ENCODE measurements at places on chromosomes 11 and 22.

DNA sequence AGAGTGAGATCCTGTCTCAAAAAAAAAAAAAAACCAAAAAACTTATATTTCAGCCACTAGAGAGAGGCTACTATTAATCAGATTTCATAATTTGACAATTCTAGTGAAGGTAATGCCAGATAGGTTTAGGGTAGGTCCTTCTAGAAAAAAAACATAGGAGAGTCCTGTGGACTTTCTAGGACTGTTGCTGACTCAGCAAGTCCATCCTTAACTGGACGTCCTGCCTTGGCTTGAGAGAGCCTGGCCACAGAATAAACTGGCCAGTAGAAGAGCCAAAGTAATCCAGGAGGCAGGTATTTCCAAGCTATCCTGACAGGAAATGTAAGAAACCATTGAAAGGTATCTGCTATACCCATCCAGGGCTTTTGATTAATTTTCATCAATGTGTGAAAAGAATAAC is 64.6 kb downstream of the TRIM44 start:
- no peak for DNase-seq

GRCh38 chr11:108436594-108436993 is 30.7 kb downstream of the C11orf65 start:
- DNase-seq: no peak

DNA sequence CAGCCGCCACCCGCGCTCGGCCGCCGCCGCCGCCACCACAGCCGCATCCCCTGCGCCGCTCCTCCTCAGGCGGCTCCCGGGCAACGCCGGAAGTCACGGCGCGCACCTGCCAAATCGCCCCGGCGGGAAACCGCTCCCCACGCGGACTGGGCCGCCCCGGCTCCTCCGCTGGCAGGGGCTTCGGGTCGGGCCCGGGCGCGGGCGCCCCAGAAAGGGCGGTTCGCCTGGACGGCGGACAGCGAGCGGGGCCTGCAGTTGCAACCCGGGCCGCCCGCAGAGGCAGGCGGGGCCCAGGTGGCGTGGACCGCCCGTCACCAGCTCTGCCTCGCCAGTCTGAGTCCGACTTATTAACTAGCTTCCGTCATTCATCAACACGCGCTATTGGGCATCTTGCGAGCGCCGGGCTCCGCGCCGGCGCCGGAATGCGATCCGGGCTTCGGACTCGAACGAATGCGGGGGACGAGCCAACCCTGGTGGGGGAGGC is at the start of gene HIRA:
Gene HIRA (minus strand): TSS at position 85 of the 484 bp plus-strand sequence. CDS start 257 bp downstream, outside the sequence.
- DNase-seq: no peak

DNA sequence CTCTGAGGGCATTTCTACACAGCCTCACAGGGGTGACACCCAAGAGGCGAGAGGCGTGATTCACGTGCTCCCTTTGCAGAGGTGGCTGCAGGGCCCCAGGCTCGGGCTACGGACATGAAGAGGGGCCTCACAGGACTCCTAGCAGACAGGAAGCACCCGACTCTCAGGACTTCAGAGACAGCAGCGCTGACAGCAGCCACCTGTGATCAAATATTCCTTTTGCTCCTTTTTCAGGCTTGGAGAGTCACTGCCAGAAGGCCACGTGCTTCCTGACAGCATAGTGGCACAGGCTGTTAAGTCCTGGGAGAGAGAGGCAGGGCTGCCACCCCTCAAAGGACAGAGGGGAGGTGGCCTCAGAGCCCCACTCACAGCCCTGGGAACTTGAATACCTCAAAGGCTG is 348.9 kb downstream of the CADM1 start:
- DNase-seq: no peak

GRCh38 chr22:27597703-27598444 is 203.7 kb downstream of the MN1 start:
- DNase-seq: no peak

- no peak for DNase-seq
These were observed 35.2 kb downstream of the SGSM1 start for GRCh38 chr22:24841261-24841660.

DNA sequence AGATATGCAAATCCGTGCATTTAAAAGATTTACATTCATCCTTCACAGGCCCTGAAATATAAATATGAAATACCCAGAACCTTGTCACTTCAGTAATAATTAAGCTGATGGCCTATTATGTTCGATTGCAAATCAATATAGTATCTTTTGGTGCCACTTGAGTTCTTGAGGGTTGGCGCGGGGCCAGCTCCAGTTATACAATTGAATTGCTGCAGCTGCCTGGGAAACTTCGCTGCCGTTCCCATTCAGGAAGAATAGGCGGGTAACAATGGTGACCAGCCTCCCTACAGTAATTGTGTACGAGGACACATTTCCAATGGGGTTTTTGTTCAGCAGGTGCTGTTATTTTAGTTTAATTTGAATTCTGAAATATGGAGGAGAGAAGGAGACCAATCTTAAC is 451.2 kb downstream of the INSC start:
- DNase-seq: no peak

GRCh38 chr22:23397008-23397612 is 183.0 kb downstream of the IGLL1 start:
- DNase-seq: no peak

DNA sequence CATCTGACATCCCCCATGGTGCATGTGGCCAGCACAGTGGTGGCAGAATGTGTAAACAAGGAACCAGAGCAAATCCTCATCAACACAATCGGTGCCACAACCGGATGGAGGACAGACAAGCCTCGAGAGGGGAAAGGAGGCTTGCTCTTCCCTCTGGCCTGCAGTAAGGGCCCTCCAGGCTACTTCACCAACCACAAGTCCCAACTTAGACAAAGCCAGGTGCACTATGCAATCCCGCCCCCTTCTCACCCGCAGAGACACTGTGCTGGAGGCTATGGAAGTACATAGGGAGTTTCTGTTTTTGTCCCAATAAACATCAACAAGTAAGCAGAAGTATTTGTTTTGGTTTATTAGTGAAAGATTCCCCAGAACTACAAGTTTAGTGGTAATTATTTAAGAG is 54.3 kb downstream of the SPATA19 start:
- DNase-seq: no peak

DNA sequence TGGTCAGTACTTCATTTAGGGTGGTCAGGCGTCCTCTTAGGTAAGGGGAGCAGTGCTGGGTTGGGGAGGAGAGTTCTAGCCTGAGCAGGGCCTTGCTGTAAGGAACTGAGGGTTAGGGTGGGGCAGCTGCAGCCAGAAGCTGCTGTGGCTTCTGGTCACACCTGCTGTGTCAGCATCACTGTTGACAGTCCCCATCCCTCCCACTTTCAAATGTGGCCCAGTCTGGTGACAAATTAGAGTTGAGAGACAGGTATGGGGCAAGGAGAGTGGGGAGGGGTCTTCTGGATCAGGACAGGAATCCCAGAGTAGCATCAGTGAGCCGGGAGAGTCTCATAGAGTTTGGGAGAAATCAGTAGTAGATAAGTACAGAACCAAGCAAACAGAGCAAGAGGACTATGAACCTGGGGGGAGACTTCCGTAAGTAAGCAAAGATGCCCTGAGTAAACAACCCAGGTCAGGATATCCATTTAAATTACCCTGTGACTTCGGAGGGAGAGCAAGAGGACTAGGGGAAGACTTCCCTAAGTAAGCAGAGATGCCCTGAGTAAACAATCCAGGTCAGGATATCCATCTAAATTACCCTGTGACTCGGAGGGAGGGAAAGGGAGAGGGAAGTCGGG is 53.7 kb downstream of the PPP6R2 start:
- DNase-seq: no peak

- no peak for DNase-seq
These were observed 46.1 kb downstream of the ARFGAP2 start for GRCh38 chr11:47130543-47130942.

- DNase-seq: no peak
These were observed 227.4 kb downstream of the CSNK2A3 start for GRCh38 chr11:11125618-11126017.

GRCh38 chr22:40024201-40025061 is 29.7 kb downstream of the FAM83F start:
- no peak for DNase-seq

GRCh38 chr11:3205261-3206155 is 13.1 kb downstream of the MRGPRG start:
- DNase-seq: no peak

GRCh38 chr22:33666279-33666960 is 253.9 kb downstream of the LARGE1 start:
- no peak for DNase-seq

GRCh38 chr11:126440792-126441514 is 85.5 kb downstream of the ST3GAL4 start:
- DNase-seq: peak; percentile 30

DNA sequence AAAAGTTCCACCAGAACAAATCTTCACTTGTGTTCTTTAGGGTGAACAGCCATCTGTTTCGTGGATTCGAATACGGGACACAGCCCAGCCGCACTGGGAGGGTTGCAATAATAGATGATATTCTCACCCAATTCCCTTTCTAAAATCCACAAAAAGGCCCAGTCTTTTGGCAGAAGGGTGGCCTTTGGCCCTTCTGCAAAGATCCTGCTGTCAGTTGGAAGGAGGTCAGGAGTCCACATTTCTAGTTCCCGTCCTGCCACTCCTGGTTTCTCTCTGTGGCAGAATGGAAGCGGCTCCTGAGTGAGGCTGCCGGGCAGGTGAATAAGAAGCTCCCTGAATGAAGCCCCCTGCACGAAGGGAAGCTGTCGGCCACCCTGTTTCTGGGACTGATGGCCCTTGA is 11.2 kb upstream of the LINC01488 start:
- no peak for DNase-seq

DNA sequence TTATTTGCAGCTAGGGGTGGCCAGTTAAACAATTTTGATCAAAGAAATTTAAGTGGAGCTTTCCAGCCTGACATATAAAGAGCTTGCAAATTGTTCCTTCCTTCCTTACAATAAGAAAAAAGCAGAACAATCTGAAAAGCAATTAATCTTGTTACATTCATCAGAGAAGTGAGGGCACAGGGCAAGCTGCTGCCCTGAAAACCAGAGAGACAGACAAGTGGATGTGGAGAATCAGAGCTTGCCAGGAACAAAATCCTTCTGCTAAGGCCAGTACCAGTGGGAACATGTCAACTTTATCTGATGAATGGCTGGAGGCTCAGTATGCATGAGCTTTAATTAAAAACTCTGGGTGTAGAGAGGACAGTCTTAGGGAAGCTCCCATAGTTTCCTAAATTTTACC is 8.8 kb downstream of the CCDC179 start:
- no peak for DNase-seq

DNA sequence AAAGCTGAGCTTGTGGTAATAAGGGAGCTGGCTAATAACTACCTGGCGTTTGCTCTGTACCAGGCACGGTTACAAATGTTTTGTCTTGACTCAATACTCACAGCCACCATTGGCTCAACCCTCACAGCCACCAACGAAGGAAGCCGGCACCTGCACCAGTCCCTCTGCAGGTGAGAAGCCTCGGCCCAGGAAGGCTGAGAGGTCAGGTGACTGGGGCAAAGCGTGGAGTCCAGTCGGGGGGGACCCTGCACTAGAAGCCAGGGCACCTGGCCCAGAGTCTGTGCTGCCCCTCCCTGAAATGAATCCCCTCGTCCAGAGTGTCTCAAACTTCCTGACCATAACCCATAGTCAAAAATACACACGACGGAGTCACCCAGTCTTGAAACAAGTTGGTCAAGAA is 90.1 kb downstream of the PHF21B start:
- no peak for DNase-seq

DNA sequence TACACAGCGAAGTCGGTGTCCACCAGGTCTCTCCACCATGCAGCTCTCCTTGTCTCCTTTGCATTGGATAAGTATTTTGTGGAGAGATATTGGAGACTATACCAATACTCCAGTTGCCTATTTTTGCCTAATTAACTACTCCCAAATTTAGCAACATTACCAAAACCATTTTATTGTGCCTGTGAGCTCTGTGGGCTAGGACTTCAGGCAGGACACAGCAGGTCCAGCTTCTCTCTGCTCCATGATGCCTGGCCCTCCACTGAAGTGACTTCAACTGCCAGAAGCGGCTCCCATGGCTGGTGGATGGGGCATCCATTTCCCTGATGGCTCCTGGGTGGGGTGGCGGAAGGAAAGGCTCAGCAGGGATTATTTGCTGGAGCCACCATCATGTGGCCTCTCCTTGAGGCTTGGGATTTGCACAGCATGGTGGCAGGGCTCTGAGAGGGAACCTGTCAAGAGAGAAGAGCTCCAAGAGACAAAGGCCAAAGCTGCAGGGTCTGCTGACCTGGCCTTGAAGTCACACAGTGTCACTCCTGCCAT is 36.9 kb upstream of the MAPK1 start:
- no peak for DNase-seq

DNA sequence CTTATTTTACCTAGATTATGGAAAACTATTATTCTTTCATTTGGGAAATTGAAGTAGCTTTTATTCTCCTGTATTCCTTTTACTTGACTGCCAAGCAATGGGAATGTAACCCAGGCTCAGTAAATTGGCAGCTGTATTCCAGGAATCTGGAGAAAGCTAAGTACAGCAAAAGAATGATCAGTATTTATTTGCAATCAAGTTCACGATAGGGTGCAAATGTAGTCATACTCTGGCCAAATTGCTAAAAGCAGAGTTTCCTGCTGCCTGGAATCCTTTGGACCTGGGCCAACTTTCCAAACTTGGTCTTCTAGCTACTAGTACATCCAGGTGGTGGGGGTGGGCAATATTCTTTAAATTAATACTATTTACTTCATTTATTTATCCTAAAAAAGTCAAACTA is 286.0 kb upstream of the CTSC start:
- no peak for DNase-seq
